ENCODE measurements at places on chromosomes 2 and 18.

DNA sequence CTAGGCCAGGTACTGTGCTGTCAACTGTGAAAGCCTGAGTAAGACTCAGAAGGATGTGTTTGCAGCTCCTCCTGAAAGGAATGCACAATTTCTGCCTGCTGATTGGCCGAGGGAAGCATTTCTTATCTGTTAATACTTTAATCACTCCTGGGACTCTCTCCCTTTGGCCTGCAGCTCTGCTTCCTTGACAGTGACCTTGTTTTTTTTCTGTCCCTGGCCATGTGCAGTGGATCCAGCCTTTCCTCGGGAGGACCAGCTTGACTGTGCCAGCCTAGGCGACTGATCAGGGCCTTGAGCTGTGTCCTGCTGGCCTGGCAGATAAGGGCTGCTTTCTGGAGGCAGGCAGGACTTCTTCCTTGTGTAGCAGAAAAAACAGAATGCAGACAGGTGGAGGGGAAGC, 10.0 kb downstream of the RNF144A start:
- no peak for DNase-seq

DNA sequence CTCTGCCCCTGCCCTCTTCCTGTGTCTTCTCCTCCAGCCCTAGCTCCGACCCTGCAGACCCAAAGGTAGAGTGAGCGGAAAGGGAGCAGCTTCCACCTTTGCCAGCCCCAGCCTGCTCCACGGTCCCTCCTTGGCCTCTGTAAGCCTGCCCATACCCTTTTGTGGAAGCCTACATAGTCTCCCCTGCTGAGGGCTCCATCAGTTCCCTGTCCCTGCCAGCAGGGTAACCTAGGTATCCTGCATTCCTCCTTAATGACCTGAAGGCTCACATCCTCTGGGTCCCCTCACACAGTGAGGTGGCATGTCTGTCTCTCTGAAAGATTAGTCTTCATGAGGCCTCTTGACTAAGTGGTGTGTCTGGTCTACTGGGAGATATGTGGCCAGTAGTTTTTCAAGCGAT, 20.5 kb upstream of the ACKR3 start:
- no peak for DNase-seq

DNA sequence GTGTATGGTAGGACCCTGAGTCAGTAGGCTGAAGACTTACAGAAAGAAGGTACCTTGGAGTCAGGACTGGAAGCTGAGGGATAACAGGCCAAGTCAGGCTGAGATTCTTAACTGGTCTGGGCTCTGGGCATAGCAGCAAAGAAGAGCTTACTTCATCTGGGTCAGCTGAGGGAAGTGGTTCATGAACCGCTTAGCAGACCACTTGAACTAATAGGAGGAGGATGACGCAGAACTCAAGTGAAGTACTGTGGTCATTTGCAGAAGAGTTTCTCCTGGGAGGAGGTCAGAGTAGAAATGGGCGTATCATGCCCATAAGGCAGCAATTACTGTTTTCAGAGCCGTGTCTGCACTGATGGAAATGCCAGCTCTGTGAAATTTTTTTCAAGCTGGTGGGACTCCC, 164.5 kb downstream of the LCLAT1 start:
- DNase-seq = no peak

GRCh38 chr2:53778536-53779162, 8.1 kb downstream of the ASB3 start:
- DNase-seq = no peak

GRCh38 chr2:233165895-233166661, 85.4 kb upstream of the ATG16L1 start:
- DNase-seq = no peak

Measured in neural progenitor cell (in vitro differentiated cells).